Brain (organoid and tissue), 16 donors: ENCODE measurements at places on chromosomes 4 and X.

- no peak for DNase-seq
These were observed 67.0 kb upstream of the MSX1 start for GRCh38 chr4:4792466-4792865.

GRCh38 chr4:87042986-87043820, 108.4 kb downstream of the AFF1 start:
- DNase-seq: no peak

DNA sequence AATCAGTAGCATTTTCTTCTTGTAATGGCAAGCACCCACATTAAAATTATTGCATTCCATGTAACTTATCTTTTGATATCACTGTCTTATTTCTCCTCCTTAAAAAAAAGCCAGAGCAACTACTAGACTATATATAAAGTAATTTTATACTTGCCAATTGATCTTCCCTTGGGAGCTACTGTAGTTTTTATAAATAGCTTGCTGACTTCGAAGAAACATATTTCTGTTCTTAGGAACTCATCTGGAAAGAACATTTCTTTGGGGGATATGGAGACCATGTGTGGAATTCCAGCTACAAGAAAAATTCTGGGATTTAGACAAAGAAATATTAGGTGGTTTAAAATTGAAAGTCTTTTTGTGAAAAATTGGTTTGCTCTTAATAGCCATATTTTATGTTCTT, 94.9 kb downstream of the BMPR1B start:
- peak; percentile 10 for DNase-seq

DNA sequence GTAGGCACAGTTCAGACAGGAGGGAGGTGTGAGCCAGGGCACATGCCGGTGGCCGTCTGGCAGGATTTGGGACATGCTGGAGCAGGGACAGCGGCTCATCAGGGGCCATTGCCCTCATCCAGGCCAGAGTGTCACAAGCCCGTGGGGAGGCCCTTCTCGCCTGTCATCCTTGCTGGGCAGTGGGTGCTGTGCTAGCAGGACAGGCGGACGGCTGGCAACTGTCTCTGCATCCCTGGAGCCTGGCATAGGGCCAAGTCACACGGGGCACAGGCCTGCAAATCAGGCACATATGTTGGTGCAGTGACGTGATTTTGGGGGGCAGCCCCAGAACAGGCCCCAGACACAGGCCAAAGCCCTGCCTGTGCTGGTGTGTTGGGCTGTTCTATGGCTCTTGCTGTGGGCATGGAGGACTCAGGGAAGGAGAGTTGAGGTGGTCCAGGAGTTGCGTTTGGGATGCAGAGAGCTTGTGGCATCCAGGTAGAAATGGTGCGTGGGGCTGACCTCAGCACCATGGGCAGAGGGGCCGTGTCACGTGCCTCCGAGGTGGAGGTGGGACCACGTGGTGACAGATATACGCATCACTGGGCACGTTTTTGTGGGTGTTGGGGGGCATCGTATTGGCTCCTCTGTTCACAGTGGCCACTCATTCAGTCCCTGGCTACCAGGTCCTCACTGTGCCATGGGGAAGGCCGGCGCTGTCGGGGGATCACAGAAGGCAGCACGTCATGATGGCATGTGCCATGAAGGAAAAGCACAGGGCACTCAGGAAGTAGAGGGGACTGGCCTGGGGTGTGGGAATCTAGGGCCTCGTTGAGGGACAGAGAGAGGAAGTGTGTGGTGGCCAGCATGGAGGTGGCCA, 14.6 kb upstream of the MSANTD1 start:
- DNase-seq: no peak

- DNase-seq: no peak
These were observed 7.4 kb downstream of the PSAPL1 start for GRCh38 chr4:7427361-7427760.
